ENCODE measurements at places on chromosomes 11 and 22. TPM values are rescaled to one million over a fixed set of nuclear protein-coding genes. Genes with fewer than 3 reads are reported as not detected.

DERL3 gene
- total RNA-seq, result 46.9 TPM

PEX16 gene
- total RNA-seq, result 39.9 TPM

ROBO4 gene
- total RNA-seq, result 2.4 TPM

KCNQ1 gene
- total RNA-seq, result 7.8 TPM

TSKU gene
- total RNA-seq, result 44.7 TPM

POU2AF3 gene
- not detected for total RNA-seq
